Occipital lobe (tissue), 3 donors: ENCODE measurements at places on chromosomes 11 and 22. TPM values are rescaled to one million over a fixed set of nuclear protein-coding genes. Genes with fewer than 3 reads are reported as not detected.

SMC1B gene
- total RNA-seq: under 0.01 TPM

DNA sequence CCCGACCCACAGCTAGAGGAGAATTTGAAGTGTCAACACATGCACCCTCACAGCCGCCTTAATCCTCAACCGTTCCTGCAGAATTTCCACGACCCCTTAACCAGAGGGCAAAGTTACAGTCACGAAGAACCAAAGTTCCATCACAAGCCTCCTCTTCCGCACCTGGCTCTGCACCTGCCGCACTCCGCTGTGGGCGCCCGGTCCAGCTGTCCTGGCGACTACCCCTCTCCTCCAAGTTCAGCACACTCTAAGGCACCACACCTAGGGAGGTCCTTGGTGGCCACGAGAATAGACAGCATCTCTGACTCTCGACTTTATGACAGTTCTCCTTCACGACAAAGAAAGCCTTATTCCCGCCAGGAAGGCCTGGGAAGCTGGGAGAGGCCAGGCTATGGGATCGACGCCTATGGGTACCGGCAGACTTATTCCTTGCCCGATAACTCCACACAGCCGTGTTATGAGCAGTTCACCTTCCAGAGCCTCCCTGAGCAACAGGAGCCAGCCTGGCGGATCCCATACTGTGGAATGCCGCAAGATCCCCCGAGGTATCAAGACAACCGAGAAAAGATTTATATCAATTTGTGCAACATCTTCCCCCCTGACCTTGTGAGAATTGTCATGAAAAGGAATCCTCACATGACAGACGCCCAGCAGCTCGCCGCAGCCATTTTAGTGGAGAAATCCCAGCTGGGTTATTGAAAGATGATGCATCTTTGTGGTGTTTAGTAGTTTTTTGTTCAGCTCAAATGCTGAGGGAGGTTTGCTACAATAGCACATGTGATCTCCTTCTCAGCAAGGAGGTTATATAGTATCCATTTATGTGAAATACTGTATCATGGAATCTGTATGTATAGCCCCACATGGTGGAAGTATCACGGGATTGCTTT is 72.1 kb downstream of the ZC3H12C start:
- DNase-seq: no peak

DNA sequence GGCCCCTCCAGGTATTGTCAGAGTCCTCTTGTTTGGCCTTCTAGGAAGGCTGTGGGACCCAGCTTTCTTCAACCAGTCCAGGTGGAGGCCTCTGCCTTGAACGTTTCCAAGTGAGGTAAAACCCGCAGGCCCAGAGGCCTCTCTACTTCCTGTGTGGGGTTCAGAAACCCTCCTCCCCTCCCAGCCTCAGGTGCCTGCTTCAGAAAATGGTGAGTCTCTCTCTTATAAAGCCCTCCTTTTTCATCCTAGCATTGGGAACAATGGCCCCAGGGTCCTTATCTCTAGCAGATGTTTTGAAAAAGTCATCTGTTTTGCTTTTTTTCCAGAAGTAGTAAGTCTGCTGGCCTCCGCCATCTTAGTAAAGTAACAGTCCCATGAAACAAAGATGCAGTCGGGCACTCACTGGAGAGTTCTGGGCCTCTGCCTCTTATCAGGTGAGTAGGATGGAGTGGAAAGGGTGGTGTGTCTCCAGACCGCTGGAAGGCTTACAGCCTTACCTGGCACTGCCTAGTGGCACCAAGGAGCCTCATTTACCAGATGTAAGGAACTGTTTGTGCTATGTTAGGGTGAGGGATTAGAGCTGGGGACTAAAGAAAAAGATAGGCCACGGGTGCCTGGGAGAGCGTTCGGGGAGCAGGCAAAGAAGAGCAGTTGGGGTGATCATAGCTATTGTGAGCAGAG is at the start of gene CD3E:
CD3E (plus strand) TSS at position 163 of the 681 bp plus-strand sequence; CDS start at position 386, 223 bp downstream.
- DNase-seq: no peak

GRCh38 chr11:5504403-5504921 is 5.3 kb downstream of the UBQLN3 start:
- DNase-seq: no peak

GRCh38 chr11:118771547-118772288 is 19.2 kb downstream of the DDX6 start:
- DNase-seq: no peak
